ENCODE measurements at places on chromosomes 7 and 10. TPM values are rescaled to one million over a fixed set of nuclear protein-coding genes. Genes with fewer than 3 reads are reported as not detected.

SEPHS1 gene
- total RNA-seq, result 29.2 TPM

SMO gene
- 7.9 TPM for total RNA-seq

OR2A5 gene
- not detected for total RNA-seq

KLF14 gene
- total RNA-seq, result not detected

TMEM225B gene
- not detected for total RNA-seq

NPY gene
- total RNA-seq, result not detected

ZDHHC16 gene
- 15.8 TPM for total RNA-seq

KNDC1 gene
- 8.3 TPM for total RNA-seq

WEE2 gene
- total RNA-seq, result not detected

CLDN3 gene
- 16.7 TPM for total RNA-seq

LIPJ gene
- total RNA-seq, result 0.09 TPM

DHTKD1 gene
- 76.2 TPM for total RNA-seq

All from right lobe of liver (tissue), 6 donors.